A549 treated with AZD2906 at 1 μM for 4 hours (cell line): ENCODE measurements at places on chromosomes 3 and 15. TPM values are rescaled to one million over a fixed set of nuclear protein-coding genes. Genes with fewer than 3 reads are reported as not detected.

The GABRR3 gene
- total RNA-seq: not detected in 5 replicates

The SLC28A1 gene
- not detected in 5 replicates for total RNA-seq

The FAM107A gene
- 0.26 to 0.51 TPM (median 0.41 TPM) in 5 replicates for total RNA-seq

The GRAMD1C gene
- 0.24 to 0.78 TPM (median 0.46 TPM) in 5 replicates for total RNA-seq

The CLDND1 gene
- 45.0 to 66.3 TPM (median 55.8 TPM) in 5 replicates for total RNA-seq

The TGM5 gene
- total RNA-seq: not detected in 5 replicates

The CIAO2A gene
- total RNA-seq: 110 to 169 TPM (median 116 TPM) in 5 replicates

The EOMES gene
- total RNA-seq: 0.41 to 0.79 TPM (median 0.55 TPM) in 5 replicates

The EEF1AKMT4 gene
- 8.3 to 12.9 TPM (median 11.7 TPM) in 5 replicates for total RNA-seq

The TF gene
- 1.2 to 2.1 TPM (median 1.5 TPM) in 5 replicates for total RNA-seq

The MYZAP gene
- total RNA-seq: 1.3 to 1.5 TPM (median 1.4 TPM) in 5 replicates

The MB21D2 gene
- total RNA-seq: 4.6 to 5.2 TPM (median 4.8 TPM) in 5 replicates

The USP3 gene
- 35.9 to 42.4 TPM (median 38.3 TPM) in 5 replicates for total RNA-seq

The NOX5 gene
- total RNA-seq: 0.17 to 0.35 TPM (median 0.23 TPM) in 5 replicates

The NAALADL2 gene
- 0.09 to 0.28 TPM (median 0.15 TPM) in 4 of 5 replicates, not detected in the other for total RNA-seq

The SI gene
- total RNA-seq: not detected in 5 replicates

The RNU5B-1 gene
- not detected in 5 replicates for total RNA-seq

The FMN1 gene
- 0.20 to 0.46 TPM (median 0.33 TPM) in 5 replicates for total RNA-seq

The ABI3BP gene
- total RNA-seq: 0.93 to 2.0 TPM (median 1.6 TPM) in 5 replicates

The C3orf22 gene
- not detected in 5 replicates for total RNA-seq

The ATP13A5 gene
- total RNA-seq: not detected in 5 replicates

The KIF15 gene
- 7.4 to 12.6 TPM (median 7.8 TPM) in 5 replicates for total RNA-seq

The SUCLG2 gene
- total RNA-seq: 32.3 to 46.9 TPM (median 37.9 TPM) in 5 replicates

The TOPBP1 gene
- total RNA-seq: 19.8 to 29.1 TPM (median 22.6 TPM) in 5 replicates

The CLDN18 gene
- total RNA-seq: not detected in 5 replicates

The POTEB3 gene
- not detected in 5 replicates for total RNA-seq

The CCR8 gene
- total RNA-seq: not detected in 5 replicates

The MAP6D1 gene
- total RNA-seq: 4.7 to 8.3 TPM (median 7.4 TPM) in 5 replicates

The WNT5A gene
- 0.59 to 1.3 TPM (median 0.95 TPM) in 5 replicates for total RNA-seq

The CASR gene
- not detected in 5 replicates for total RNA-seq

The ITIH1 gene
- not detected in 5 replicates for total RNA-seq

The BCHE gene
- 0.63 to 1.1 TPM (median 0.85 TPM) in 5 replicates for total RNA-seq

The BCL2A1 gene
- 7.7 to 13.0 TPM (median 9.7 TPM) in 5 replicates for total RNA-seq

The ZPLD1 gene
- total RNA-seq: 0.02 to 0.06 TPM (median 0.03 TPM) in 4 of 5 replicates, not detected in the other

The C2CD4A gene
- 0.11 to 0.21 TPM (median 0.14 TPM) in 5 replicates for total RNA-seq

The GUCA1C gene
- not detected in 5 replicates for total RNA-seq

The BCL6 gene
- 13.3 to 17.3 TPM (median 16.2 TPM) in 5 replicates for total RNA-seq

The TLR9 gene
- total RNA-seq: 0.03 to 0.05 TPM (median 0.04 TPM) in 3 of 5 replicates, not detected in the others

The GRK7 gene
- total RNA-seq: 0.02 to 0.05 TPM in 2 of 5 replicates, not detected in the others

The CPNE9 gene
- 0.08 to 0.29 TPM (median 0.15 TPM) in 5 replicates for total RNA-seq
